Hepatocyte (in vitro differentiated cells): ENCODE measurements at places on chromosomes 6 and 20. TPM values are rescaled to one million over a fixed set of nuclear protein-coding genes. Genes with fewer than 3 reads are reported as not detected.

- peak; percentile 54 for DNase-seq
Observed at GRCh38 chr6:139743664-139744437, 369.4 kb upstream of the CITED2 start.

GRCh38 chr6:133198725-133199124 lies 42.4 kb upstream of the EYA4 start:
- no peak for DNase-seq

DNA sequence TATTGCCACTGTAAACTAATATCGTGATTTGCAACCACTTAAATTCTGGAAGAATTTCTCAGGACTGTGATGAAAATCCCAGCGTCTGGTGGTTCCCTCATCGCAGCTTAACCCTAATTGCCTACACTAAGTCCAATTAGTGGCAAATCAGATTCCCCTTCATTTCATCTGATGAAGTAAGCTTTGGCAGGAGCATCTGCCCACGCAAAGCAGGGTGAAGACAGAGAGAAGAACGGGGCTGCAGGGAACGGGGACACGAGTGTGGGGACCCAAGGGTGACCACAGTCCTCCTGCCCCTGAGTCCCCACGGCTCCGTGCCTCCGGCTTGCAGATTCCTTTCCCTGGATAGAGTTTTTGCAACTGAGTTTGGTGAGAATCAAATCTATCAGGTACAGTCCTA lies 159.5 kb downstream of the LY86 start:
- no peak for DNase-seq

DNA sequence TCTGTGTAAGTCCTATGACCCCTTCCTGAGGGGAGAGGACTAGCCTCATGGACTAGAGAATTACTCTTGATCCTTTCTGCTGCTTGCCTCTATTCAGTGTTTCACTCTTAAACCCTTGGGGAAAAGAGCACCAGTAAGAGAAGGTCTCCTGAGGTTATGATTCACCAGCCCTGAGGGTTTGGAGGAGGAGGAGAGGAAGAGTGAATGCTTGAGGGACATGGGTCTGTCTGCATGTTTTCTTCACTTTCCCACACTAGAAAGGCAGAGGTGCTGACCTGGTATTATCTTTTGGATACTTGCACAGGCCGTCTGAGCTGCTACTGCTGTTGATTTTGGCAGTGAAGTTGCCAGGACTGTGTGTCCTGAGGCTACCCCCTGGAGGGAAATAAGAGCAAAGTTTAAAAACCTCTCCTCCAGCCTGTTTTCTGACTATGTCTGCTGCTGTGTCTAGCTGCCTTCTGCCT lies 78.3 kb downstream of the CD109 start:
- no peak for DNase-seq

DNA sequence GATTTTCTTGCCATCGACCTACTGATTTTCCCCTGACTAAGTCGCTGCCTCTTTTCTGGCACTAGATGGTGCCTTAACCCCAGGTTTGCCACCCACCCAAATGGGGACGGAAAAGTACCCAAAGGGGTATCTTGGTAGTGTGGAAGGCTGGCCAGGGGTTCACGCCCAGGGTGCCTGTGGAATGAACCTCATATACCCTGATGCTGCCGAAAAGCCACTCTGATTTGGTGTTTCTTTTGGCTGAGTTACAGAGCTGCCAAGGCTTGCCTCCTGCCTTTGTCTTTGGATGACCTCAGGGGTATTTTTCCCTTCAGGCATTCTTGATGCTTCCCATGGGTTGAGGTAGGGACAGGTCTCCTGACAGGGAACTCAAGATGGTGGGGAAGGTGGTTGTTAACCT lies 78.1 kb downstream of the MAP3K7 start:
- DNase-seq, result no peak

- no peak for DNase-seq
Observed at GRCh38 chr6:159099961-159100360, 55.2 kb upstream of the TAGAP start.

APOBEC2 gene
- 2.8 and 4.3 TPM in 2 replicates for polyA plus RNA-seq

SS18L1 gene
- 1.8 and 2.1 TPM in 2 replicates for polyA plus RNA-seq
